ENCODE measurements at places on chromosomes 1 and 21.
A peak's percentile ranks its signal among the peaks of the same experiment; 100 is the strongest.

DNA sequence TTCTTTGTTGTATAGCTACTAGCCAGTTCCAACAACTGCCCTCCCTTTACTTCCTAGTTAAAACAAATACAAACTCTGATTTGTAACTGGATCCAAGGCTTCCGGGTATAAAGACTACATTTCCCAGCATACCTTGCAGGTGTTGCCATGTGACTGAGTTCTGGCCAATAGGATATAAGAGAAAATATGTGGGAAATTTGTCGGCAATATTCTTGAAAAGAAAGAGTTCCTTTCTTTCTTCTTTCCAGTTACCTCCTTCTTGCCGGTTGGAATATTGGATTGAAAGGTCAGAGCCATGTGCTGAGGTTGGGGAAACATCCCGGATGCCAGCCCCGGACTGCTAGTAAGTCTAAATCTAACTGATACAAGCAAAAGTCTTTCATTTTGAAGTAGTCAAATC, 23.0 kb upstream of the ZBTB40 start:
- no peak for DNase-seq

DNA sequence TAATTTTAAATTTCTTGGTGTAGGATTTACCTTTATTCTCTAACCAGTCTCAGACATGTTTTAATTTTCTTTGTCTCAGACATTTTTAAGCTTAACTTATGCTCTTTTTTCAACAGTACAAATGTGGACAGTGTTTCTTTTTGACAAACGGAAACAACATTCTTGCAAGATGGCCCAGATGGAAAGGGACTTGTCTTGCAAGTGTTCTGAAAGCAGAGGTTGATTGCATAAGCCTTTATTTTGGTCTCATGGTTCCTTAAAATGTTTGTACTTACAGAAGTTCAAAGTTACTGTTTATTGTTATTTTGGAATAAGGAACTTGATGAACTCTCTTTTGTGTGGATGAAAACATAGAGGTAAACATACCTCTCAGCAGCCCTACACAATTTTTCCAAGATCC, 22.9 kb downstream of the SMAP2 start:
- no peak for DNase-seq

DNA sequence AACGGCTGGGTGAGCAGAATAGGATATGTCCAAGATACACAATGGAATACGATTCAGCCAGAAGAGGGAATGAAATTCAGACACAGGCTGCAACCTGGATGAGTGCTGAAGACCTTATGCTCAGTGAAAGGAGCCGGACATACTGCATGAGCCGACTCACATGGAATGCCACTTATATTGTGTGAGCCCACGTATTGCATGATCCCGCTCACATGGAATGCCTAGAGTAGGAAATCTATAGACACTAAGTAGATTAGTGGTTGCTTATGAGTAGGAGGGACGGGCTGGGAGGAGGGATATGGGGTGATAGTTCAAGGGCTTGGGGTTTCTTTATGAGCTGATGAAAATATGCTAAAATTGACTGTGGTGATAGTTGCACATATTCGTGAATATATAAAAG, 26.8 kb downstream of the TMPRSS2 start:
- DNase-seq: no peak

GRCh38 chr1:179047636-179047997, 21.9 kb downstream of the FAM20B start:
- no peak for DNase-seq

- DNase-seq: no peak
Measured at GRCh38 chr21:29154270-29154669, 23.8 kb downstream of the MAP3K7CL start.

- DNase-seq: peak; percentile 72
Measured at GRCh38 chr1:85576642-85577418, 3.7 kb upstream of the CCN1 start.

GRCh38 chr1:211630236-211631081, 45.0 kb downstream of the NEK2 start:
- DNase-seq: no peak

DNA sequence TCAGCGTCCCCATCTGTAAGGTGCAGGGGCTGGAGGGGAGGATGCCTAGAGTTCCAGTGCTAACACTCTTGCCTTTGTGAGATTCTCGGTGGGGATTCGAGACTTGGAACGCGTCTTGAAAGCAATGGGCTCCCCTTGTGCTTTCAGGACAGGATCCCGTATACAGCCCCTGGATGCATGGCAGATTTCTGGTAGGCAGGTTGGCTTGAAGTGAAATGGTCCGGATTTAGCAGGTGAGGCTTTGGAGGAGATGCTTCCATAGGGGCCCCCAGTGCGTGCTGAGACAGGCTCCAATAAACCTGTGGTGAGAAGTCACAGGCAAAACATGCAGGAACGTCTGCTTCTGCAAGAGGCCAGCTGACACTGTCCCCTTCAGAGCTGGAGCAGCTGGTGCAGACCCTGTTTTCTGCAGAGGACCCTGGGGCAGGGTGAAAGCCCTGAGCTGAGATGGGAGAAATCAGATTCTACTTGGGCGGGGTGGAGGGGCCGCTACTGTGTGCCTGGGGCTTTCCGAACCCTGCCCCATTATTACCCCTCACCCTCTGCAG, 270.4 kb downstream of the PTPRU start:
- no peak for DNase-seq

- DNase-seq: no peak
Measured at GRCh38 chr1:239995281-239995680, 96.4 kb upstream of the FMN2 start.

GRCh38 chr1:185803241-185803640, 69.0 kb downstream of the HMCN1 start:
- DNase-seq: no peak

DNA sequence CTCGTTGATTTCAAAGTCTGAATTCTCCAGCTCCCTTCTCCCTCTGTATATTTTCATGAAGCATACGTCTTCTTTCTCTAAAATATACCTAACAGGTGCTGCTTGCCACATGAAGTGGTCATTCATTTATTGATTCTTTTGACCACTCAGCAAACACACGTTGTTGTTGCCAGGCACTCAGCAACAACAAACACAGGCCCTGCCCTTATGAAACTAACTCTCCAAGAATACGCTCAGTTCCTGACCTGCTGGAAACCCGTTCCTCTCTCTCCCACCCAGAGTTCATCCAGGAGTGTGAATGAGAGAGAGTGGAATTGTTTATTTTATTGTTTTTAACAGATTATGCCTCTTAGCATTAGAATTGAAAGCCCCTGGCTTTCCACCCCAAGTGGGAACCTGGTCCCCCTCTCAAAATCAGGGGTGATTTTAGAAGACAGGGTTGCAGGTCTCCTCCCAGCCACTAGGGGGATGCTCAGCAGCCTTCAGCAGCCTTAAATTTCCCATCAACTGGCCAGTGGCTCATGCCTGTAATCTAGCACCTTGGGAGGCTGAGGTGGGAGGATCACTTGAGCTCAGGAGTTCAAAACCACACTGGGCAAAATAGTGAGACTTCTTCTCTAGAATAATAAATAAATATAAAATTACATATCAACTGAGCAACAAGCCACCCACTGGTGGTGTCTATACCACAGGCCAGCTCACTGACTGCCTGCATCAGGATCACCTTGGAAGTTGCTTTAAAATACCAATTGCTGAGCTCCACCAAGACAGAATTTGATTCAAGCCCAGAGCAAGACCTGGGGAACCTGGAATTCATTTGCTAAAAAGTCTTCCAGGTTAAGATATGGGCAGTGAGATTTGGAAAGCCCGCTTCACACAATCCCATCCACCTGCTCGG, 181.0 kb upstream of the KLHDC7A start:
- DNase-seq: no peak

DNA sequence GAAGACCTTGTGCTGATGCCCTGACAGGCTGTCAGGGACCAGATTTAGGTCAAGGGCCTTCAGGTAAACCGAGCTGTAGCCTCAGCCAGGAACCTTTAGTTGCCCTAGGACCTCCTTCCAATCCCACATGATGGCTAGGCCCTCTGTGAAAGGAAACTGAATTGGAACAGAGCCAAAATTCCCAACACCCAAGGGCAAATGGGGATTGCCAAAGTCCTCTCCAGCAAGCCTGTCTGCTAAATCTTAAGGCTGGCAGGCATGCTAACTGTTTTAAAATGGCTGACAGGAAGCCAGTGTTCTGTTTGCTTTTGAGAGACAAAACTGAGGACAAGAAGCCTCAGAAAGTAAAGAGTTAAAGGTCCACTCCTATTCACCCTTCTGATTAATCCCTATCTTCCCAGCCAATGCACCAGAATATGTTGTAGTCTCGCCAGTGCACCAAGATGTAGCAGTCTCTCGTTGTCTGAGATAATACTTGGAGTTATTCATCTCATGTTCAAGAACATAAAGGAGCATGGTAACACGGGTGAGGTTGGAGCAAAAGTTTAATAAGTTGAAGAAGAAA, 35.1 kb downstream of the MSTO1 start:
- no peak for DNase-seq

DNA sequence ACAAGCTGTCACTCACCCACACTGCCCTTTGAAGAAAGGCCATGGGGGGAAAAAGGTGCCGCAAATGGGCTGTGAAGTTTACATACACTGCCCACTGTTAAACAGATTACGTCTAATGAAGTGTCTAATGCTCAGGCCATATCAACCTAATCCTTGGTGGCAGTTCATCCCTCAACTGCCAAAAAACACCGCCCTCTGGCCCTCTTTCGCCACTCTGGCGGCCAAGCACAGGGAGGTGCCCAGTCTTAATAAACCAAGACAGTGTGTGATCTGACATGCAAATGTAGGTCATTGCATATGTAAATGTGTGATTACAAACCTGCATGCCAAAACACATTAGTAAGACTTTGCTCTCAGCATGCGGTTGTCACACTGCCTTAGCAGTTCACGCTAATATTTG, 89.5 kb downstream of the NEK7 start:
- no peak for DNase-seq

- no peak for DNase-seq
Measured at GRCh38 chr1:155474146-155474545, 88.5 kb downstream of the ASH1L start.

DNA sequence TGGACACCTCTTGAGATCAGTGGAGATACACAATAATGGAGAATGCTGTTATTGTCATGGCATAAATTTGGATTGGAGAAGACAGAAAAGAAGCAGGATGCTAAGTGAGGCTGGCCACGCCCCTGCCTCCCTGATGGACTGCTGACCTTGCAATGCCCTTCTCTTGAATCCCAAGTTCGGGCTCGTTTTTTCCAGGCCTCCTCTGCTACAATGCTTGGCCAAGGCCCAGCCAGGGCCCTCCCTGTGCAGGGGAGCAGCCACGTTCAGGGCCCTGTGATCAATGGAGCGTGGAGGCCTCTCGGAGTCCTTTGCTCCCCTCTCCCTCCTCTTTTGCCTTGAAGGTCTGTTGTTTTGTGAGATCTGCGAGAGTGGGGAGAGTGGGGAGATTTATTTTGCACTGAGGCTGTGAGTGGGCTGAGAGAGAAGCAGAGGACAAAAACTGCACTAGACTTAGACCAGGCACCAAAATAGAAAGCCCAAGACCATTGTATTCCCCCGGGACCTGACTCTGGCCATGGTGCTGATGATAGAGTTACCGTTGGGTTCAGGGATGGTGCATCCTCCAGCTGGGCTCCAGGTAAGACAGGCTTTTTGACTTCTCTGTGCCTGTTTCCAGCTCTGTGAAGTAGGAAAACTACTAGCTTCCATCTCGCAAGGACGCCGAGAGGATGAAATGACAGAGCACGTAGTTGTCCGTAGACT, 268.6 kb downstream of the KAZN start:
- no peak for DNase-seq

GRCh38 chr1:85321237-85321964, 45.0 kb upstream of the BCL10 start:
- DNase-seq: peak; percentile 28

- no peak for DNase-seq
Measured at GRCh38 chr1:94093996-94094395, 27.0 kb downstream of the ABCA4 start.

DNA sequence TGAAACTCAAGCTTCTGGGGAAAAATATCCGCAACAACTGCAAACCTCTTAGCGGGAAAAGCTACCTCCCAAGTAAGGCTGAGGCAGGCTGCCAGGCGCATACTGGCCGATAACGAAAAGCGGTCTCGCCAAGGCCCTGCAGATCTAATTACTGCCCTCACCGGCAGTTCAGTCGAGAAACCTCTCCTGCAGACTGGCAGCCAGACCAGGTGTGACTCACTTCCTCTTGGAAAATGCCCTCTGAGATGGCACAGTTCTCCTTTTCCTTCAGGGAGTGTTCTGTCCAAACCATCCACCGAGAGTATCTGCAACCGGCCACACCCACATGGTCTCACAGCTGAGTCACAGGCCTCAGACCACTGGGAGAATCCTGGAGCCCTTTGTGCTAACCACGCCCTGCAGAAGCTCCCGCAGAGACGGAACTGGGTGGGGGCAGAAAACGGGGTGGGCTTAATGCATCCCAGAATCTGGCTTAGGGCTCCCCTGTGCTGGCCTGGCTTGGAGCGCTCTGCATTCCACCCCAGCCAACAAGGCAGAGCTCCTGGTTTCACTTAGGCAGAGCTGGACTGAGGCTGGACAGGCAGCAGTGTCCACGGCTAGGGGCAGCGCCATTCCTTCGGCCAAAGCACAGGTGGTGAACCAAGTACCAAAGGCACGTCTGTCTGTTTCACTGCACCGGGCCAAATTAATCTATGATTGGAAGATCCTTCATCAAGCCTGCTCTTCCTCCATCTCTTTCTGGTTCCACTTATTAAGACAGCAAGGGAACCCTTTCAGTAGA, 1.2 kb downstream of the S100A10 start:
- peak; percentile 45 for DNase-seq

- DNase-seq: no peak
Measured at GRCh38 chr1:75787524-75787923, 1.5 kb downstream of the RABGGTB start.

DNA sequence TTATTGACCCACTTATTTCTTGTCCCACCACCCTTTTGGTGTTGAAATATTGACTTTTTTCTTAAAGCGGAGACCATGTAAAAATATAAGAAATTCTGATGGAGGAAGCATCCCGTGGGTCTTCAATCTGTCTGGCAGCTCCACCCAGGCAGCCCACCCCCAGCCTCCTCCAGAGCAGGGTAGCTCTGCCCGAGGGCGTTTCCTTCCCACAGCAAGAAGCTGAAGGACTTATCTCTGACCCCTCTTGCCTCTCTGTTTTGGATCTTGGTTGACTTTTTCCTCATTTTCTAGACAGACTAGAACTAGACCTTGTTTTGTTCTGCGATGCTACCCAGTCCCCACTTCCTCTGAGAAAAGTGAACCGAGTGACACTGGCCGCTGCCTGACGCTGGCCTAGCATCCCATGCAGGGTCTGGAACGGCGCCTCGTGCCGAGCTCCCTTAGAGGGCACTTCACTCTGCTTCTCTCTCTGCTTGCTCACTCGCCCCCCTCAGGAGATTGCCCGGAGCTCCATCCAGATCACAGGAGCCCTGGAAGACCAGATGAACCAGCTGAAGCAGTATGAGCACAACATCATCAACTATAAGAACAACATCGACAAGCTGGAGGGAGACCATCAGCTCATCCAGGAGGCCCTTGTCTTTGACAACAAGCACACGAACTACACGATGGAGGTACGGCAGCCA, 40.4 kb upstream of the MTR start:
- DNase-seq: no peak

Data from activated naive CD8-positive, alpha-beta T cell treated with anti-CD3 and anti-CD28 coated beads for 36 hours (primary cell).